ENCODE measurements at places on chromosomes 12 and 14.
A peak's percentile ranks its signal among the peaks of the same experiment; 100 is the strongest.

- DNase-seq = no peak
These were observed 893.2 kb downstream of the SLC16A7 start for GRCh38 chr12:60489071-60489470.

- peak; percentile 73 for DNase-seq
These were observed 512.4 kb upstream of the TMPO start for GRCh38 chr12:98002887-98003493.

GRCh38 chr12:48716168-48716492, 377 bp downstream of the CCNT1 start:
- no peak for DNase-seq

DNA sequence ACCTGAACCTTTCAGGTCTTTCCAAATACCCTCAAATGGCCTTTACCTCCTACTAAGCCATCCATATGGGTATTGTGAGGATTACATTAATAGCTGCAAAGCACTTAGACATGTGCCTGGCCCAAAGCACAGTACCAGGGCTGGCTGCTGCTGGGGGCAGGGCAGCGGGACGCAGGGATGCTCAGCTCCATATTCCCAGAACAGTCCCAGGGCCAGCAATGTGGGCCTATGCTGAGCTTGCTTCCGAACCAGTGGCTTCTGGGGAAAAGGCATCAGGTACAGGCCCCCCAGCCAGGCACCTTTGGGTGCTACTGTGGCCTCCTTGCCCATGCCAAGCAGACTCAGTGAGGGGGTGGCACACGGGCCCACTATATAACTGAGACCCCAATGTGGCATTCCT, 10.4 kb downstream of the ACTN1 start:
- no peak for DNase-seq

DNA sequence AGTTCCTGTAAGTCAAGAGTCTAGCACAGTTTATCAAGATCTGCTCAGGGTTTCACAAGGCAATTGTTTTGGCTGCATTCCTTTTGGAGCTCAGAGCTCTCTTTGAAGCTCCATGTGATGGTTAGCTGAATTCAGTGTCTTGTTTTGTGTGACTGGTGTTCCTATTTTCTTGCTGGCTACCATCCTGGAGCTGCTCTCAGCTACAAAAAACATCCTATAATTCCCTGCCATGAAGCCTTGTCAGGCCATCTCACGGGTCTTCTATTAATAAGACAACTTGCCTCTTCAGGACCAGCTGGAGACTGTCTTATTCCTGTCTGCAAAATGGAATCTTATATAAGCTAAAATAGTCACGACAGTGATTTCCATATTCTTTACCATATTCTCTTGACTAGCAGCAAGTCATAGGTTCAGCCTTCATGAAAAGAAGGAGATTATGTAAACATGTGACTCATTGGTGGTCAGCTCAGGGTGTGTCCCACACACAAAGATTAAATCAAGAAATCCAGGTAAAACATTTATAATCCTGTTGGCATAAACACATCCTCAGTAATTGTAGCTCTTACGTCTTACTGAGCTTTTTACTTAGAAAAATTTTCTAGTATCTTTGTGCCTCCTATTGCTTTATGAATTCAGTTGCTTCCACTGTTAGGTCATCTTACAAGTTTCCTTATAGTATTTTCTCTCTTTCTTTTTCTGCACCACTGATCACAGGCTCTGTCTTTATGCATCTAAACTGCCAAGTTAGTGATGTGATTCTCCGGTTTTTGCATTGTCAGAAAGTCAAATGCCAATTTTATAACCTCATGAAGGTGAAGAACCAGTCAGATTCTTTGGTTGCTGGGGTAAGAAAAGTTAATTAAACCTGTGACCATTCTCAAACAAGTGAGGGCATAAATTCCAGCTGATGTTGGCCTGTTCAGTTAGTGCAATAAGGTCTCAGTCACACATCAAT, 378.5 kb upstream of the MGAT4C start:
- DNase-seq = no peak

GRCh38 chr12:116483959-116484750, 75.0 kb upstream of the MAP1LC3B2 start:
- DNase-seq = no peak

GRCh38 chr12:12297201-12297830, 30.5 kb upstream of the LRP6 start:
- DNase-seq = no peak

DNA sequence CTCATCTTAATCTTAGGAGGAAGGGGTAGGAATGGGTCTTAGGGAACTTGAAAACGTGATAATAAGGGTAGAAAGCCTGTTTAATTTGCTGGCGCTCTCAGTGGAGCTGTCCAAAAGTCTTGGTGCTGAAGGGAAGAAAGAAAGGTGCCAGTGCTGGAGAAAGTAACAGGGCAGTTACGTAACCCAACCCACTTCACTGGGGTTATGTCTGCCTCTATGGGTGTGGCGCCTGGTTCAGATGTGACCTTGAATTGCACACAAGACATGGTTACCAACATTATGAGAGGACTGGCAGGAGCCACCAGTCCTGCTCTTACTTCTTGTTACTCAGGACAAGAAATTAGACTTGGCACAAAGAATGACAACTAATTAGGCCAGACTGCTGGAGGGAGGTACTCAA, 18.6 kb upstream of the GPATCH2L start:
- no peak for DNase-seq

GRCh38 chr14:99838639-99839134, 45.5 kb downstream of the EML1 start:
- no peak for DNase-seq

GRCh38 chr12:54448344-54448743, 25.1 kb downstream of the GTSF1 start:
- no peak for DNase-seq

DNA sequence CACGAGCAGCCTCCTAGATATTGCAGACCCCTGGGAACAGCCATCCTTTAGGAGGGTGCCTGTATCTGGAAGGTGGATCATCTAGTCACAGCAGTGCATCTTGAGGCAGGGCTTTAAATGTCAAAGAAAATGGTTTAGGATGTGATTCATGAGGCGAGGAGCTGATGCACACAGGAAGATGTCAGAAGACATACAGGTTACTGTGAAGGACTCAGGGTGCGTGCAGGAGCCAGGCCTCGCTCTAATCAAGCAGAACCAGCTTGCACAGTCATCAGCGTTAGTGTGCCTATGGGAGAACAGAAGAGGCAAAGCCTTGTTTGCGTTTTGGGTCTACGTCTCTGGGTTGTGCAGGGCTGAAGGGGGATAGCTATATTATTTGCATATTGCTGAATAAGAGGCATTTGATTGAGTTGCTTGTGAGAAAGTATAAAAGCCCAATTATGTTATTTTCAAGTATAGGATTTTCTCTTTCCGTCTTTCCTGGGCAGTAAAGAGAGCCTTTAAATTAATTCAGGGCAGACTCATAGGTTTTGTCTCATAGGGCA, 77.3 kb upstream of the RPH3A start:
- no peak for DNase-seq

GRCh38 chr14:22003461-22003860, 329.8 kb upstream of the OR4E1 start:
- DNase-seq = no peak

- no peak for DNase-seq
These were observed 118.3 kb downstream of the SLC38A6 start for GRCh38 chr14:61099216-61099835.

DNA sequence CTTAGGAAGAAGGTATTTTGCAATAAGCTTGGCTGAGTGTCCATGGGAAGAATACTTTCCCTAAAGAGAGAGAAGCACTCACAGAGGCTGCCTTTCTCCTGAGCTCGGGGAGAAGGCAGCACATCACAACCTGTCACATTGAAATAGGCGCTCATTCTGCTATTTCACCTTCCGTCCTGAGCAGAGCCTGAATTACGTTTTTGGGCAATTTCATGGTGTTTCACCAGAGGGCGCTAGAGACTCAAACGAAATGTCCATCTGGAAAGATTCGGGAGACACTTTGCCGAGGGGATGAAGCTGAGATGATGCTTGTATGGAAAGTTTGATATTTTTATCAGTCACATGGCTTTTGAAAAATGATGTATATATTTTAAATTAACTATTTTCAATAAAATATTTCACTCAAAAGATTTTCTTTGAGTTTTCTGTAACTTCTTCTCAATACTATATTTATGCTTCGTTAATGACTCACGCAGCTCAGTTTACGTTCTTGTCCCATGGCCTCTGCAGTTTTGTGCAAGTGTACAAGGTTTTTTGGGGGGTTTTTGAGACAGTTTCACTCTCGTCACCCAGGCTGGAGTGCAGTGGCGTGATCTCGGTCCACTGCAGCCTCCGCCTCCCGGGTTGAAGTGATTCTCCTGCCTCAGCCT, 17.4 kb upstream of the B4GALNT3 start:
- peak; percentile 51 for DNase-seq

DNA sequence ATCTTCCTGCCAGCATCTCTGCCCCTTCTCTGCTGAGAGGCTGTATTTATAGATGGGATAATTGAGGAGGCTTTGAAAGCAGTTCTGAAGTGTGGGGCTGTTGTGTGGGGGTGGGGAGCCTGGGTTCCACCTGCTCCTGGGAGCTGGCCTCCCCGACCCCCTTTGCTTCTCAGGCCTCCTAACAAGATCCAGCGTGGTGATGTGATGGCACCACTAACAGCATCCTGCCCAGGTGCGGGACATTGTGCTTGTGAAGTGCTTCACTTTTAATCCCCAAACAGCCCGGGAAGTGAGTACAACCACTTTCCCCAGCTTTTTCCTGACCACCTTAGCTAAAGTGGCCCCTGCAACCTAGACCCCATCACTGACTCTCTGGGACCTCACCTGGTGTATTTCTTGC, 95.1 kb upstream of the NRXN3 start:
- DNase-seq = peak; percentile 64

DNA sequence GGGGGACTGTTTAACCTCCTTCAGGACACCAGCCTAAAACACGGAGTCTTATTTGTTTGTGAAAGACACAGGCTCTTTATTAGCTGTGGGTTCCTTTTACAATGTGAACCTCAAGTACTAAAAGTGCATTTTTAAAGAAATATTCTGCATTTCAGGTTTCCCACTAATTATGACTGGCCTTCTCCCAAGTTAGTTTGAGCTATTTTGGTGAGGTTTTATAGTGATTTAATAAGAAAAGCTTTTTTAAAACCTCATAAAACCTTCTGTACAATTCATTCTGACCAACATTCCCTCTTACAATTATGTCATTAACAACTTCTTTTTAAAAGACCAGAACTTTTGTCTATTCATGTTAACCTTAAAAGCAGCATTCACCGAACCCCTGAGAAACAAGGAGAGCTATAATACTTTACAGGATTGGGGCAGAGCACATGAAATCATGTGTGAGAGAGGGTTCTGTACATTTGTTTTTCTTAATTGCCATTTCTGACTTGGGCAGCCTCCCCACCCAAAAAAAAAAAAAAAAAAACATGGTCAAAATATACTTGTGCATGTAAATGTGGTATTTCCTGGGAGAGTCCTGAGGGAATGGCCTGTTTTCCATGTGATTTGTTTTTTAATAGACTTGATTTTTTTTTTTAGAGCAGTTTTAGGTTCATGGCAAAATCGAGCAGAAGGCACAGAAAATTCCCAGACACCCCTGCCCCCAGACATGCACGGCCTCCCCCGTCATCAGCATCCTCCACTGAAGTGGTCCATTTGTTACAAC, 169.5 kb downstream of the CHST11 start:
- no peak for DNase-seq

- DNase-seq = no peak
These were observed at the start of gene PRICKLE1 for GRCh38 chr12:42589465-42590329. Gene PRICKLE1, minus strand, starts transcription at chr12:42589746. Its CDS starts 117,230 bp downstream, at chr12:42472516.

- no peak for DNase-seq
These were observed 9.8 kb downstream of the GARIN2 start for GRCh38 chr14:67199016-67199415.

DNA sequence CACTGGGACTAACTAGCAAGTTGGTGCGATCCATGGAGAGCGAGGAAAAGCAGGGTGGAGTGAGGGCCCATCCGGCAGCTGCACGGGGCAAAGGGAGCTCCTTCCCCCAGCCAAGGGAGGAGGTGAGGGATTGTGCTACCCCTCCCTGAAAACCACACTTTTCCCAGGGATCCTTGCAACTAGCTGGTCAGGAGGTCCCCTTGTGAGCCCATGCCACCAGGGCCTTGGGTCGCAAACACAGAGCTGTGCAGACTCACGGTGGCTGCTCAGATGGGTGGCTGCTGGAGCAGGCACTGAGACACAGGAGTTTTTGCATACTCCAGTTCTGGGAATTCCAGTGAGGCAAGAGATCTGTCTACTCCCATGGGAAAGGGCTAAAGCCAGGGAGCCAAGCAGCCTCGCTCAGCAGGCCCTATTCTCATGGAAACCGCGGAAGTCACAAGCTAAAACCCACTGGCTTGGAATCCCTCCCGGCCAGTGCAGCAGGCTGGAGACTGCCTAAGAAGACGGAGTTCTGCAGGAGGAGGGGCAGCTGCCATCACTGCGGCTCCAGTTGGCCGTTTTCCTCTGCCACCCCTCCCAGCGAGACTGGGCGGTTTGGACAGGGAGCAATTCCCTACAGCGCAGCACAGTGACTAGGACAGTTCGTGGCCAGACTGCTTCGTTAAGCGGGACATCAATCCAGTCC, 10.9 kb upstream of the ZNF705A start:
- no peak for DNase-seq

- no peak for DNase-seq
These were observed 175.7 kb upstream of the GSC start for GRCh38 chr14:94945615-94946014.

DNA sequence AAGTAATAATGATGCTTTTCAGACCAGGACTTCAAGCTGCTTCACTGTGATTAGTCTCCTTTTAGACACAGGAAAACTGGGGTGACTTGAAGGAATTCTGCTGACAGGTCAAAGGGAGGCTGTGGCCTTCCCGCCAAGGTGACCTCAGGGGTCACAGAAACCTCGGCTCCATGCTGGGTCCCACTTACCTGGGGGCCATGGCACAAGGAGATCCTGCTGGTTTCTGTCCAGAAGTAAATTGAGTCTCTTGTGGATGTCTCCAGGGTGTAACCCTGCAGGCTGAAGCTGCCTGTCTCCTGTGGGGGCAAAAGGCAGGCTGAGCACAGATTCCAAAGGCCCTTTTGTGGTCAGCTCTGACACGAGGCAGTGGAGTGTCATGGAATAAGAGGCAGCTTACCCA, 138.7 kb upstream of the MED13L start:
- DNase-seq = no peak

DNA sequence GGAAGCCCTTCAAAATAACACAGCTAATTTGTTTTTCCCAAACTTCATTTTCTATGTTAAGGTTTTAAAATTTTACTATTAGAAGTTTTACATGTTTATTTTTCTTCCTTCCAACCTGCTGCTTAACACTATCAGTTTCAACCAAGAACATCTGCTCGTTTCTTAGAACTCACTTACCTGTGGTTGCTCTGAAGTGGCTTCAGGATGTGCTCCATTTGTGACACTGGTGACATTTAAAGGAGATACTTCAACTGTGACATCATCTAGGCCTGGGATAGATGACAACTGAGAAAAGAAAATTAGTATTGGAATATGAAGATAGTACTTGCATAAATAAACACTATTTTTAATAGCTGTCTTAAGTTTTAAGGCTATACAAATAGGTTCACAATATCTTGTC, 17.9 kb downstream of the WASHC3 start:
- DNase-seq = no peak

GRCh38 chr14:80291101-80291500, 79.8 kb upstream of the DIO2 start:
- no peak for DNase-seq

GRCh38 chr12:54042970-54043853, 10.4 kb downstream of the HOXC5 start:
- no peak for DNase-seq

All from NCI-H1092 treated with DMSO at 0.1 percent for 48 hours (cell line).